H9 (cell line): ENCODE measurements at places on chromosomes 16 and 17.

DNA sequence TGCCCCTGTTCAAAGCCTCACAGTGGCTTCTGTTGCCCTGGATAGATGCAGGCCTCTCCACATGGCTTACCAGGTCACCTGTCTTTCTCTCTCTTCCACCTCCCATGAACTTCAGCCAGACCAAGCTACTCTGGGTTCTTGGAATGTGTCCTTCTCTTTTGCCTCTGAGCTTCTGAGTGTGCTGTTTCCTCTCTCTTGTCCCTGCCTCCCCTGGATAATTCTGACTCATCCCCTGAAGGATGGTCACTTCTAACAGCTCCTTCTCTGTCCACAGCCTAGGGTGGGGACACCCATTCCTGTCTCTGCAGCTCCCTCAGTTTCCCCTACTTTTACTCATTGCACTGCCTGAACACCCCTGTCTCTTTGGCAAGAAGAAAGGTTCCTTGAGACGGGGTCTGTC is 2.9 kb downstream of the GUCY2D start:
- DNase-seq, result no peak

- DNase-seq, result no peak
These were observed 79.5 kb downstream of the TIMM22 start for GRCh38 chr17:1076299-1076981.

DNA sequence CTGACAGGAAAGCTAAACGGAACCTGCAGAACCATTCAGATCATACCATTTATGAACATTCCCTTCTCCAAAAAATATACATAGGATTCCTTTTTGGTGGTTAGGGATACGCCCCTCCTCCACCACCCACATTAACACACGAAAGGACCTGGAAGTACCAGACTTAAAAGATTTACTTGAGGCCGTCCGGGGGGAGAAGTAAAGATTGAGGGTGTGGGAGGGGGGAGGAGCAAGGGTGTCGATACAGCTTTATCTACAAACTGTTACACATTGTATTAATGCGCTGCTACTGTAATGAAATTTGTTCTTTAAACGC is 537 bp downstream of the PALB2 start:
- no peak for DNase-seq

- no peak for DNase-seq
These were observed 507.3 kb upstream of the CDH8 start for GRCh38 chr16:62543516-62543915.

GRCh38 chr17:48770954-48771353 is 42.4 kb upstream of the HOXB13 start:
- DNase-seq, result no peak

DNA sequence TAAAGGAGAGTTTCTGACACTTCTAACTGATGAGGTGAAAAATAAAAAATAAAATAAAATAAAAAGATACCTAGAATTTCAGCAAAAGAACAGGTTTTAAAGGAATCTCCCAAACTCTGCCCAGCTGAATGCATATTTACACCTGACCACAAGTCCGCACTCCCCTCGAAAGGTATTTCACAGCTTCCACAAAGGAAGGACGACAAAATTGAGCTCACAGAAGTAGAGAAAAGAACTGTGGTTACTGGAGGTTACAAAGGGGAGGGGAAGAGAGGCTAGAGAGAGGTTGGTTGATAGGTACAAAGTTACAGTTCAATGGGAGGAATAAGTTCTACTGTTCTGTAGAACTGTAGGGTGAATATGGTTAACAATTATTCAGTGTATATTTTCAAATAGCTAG is 5.0 kb downstream of the LITAF start:
- no peak for DNase-seq

DNA sequence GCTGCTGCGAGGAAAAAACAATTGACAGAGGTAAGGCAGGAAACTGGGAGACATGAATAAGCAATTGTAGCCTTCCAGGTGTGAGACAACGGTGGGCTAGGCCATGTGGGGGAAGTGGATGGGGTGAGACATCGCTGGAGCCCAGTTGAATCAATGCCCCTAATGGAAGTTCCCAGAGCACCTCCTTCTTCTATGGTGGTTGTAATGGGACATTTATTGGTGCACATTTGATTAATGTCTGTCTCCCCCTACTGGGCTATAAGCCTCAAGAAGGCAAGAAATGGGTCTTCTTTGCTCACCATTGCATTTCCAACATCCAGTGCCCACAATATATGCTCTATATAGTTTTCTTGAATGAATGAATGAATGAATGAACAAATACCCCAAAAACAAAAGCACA is 22.7 kb upstream of the CD300E start:
- no peak for DNase-seq

- peak; percentile 79 for DNase-seq
These were observed 14.3 kb downstream of the KPNB1 start for GRCh38 chr17:47663912-47664623.

DNA sequence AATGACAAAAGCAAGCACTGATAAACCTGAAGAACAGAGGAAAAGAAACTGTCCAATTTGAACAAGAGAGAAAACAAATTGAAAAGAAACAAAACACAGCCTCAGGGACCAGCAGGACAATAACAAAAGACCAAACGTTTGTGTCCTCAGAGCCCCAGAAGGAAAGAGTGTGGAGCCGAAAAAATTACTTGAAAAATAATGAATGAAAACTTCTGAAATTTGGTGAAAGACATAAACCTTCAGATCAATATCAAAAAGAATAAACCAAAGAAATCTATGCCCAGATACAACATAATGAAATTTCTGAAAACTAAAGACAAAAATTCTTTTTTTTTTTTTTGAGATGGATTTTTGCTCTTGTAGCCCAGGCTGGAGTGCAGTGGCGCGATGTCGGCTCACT is 45.6 kb downstream of the CCDC57 start:
- DNase-seq, result no peak

GRCh38 chr17:72602517-72603419 is 481.9 kb downstream of the SOX9 start:
- peak; percentile 87 for DNase-seq

DNA sequence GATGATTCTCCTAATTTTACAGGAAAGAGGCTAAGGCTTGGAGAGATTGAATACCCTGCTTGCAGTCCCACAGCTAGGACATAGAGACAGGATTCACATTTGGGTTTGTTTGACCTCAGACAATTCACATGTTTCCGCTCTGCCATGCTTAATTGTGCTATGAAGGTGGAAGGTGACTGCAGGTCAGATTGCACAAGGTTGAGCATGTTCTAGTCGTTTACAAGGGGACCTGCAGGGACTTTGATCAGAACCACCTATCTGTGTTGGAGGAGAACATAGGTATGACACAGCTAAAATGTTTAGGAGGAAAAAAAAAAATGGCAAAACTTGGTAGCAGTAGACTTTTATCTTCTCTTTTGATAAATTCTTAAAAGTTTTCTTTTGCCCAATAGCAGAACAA is 4.9 kb upstream of the ANKFN1 start:
- no peak for DNase-seq

- DNase-seq, result no peak
These were observed 10.2 kb upstream of the MAF start for GRCh38 chr16:79610771-79611170.

GRCh38 chr17:35747540-35748017 is 5.5 kb downstream of the GAS2L2 start:
- DNase-seq, result peak; percentile 88

GRCh38 chr17:69486779-69487637 is 72.5 kb downstream of the MAP2K6 start:
- no peak for DNase-seq

DNA sequence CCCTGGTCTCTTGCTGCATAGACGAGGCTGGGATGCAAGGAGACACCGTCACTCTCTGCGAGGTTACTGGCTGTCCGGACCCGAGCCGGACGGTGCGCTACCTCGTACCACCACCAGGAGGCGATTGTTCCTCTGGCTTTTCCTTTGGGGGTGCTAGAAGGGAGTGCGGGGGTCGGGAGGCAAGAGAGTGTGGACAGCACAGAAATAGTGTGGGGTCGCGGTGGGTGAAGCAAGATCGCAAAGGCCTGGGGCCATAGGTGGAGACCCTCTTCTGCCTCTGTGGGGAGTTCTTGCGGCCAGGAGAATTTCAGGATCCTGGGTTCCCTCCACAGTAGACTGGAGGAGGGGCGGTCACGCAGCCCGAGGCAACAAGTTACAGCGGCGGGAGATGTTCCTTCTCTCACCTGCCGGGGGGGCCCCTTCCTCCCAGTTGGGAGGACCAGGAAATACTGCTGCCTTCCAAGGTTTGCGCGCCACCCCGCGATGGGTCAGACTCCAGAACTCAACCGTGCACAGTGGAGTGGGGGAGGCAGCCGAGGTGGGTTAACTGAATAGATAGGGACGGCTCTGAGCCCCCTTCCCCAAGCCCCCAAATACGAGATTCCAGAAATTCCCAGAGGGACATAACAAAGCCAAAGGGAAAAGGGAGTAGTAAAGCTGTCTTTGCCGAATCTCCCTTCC is 6.9 kb downstream of the PHOSPHO1 start:
- DNase-seq, result peak; percentile 90

- no peak for DNase-seq
These were observed 17.8 kb downstream of the PLLP start for GRCh38 chr16:57266531-57267260.

DNA sequence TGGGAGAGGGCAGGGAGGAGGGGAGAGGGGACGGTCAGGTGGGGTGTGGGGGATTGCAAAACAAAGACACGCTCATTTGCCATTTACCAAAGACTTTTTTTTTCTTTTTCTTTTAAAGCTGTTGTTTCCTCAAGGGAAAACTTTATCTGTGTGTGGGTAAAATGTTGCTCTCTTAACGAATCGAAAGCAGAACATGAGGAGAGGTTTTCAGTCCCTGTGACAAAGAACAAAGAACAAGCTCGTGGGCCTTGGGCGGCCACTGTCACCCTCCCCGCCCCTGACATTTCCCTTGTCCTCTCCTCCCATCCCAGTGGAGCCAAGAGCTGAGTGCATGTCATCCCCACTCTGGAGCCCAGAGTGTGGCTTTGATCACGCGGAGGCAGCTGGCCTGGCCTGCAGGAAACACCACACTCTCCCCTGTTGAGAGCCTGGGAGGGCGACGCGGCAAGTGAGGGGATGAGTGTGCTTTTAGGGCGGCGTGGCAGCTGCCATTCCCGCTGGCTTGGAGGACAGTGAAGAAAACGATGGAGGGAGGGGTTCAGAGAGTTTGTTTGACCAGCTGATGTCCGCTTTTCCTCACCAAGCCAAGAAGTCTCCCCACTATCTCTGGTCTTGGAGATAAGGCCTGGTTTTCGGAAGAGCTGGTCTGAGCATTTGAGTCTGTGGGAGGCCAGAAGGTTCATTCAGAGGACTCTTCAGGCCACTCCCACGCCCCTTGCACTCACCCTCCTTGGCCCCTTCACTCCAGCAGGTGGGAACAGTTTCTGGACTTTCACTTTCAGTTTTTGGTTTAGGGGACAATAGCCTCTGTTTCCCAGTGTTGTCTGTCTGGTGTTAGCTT is 11.4 kb downstream of the CCR7 start:
- DNase-seq, result peak; percentile 28

DNA sequence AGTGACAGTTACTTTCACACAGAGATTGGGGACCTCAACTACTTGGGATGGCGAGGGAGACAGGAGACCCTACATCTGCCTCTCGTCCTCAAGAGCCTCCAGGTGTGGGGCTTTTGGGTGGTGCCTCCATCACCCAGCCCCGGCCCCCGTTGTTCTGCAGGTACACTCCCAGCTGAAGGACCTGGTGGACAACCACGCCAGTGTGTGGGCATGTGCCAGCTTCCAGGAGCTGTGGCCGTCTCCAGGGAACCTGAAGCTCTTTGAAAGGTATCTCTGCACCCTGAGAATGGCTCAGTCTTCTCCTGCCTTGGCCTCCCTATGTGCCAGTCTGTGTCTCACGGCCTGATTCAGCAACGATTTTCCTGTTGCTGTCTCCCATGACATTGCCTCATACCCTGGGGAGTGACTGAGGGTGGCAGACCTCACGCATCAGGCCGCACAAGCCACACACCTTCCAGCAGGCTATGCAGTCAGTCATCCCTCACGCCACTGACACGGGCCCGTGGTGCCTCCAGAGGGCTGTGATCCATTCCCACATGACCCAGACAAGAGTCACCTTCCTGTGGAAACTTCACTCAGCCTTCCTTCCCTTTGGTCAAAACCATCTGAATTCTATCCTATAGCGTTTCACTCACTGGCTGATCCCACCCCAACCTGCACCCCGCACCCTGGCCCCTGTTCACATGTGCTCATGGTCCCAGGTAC is 3.7 kb downstream of the CCNF start:
- DNase-seq, result no peak

- DNase-seq, result no peak
These were observed 398.6 kb downstream of the CPPED1 start for GRCh38 chr16:12405089-12405488.

GRCh38 chr16:81280393-81280792 is 34.4 kb upstream of the GAN start:
- DNase-seq, result no peak

DNA sequence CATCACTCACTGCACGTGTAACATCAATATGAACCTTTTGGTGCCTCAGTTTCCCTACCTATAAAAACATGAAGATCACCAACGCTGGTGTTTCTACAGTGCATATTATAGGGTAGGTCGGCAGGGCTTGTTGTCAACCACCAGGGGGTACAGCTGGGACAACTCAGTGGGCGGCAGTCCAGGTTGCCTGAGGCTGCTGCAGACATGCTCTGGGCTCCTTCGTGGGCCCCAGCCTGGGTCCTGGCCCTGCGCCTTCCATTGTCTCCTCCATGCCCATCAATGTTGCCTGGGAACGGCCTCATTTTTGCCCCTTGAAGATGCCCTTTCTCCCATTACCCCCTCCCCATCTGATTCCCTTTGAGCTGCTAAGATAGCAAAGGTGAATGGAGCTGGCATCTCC is 89.8 kb downstream of the GSG1L start:
- DNase-seq, result no peak

DNA sequence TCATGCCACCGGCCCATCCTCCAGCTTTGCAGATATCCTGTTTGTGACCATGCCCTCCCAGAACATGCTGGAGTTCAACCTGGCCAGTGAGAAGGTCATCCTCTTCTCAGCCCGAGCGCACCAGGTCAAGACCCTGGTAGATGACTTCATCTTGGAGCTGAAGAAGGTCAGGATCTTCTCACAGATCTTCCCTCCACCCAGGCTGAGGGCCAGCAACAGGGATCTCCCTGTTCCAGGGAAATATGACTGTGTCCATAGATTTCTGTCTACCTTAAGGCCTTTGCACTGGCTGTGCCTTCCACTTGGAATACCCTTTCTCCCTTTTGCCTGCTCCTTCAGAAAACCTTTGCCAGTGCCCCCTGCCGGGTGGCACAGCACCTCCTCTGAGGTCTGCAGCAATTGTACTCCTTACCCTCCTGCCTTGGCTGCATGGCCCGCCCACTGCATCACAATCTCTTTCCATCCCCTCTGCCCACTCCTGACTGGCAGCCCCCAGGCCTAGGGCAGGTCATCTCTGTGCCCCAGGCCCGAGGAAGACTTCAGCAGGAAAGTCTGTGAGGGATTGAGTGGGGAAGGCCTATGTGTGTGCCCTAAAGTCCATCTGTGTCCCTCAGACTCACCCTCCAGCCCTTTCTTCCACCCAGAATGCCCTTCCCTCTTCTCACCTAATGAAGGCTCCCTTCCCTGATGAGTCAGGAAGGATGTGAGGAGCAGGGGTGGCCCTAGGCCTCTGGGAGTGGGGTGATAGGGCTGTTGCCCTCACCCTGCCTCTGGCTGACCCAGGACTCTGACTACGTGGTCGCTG is 27.3 kb upstream of the ALKBH5 start:
- no peak for DNase-seq

GRCh38 chr16:78494105-78494504 is 394.7 kb downstream of the WWOX start:
- no peak for DNase-seq

- peak; percentile 81 for DNase-seq
These were observed 45.0 kb upstream of the GCSH start for GRCh38 chr16:81140930-81141780.
